ENCODE measurements at places on chromosomes 2 and 18. TPM values are rescaled to one million over a fixed set of nuclear protein-coding genes. Genes with fewer than 3 reads are reported as not detected.

ACTG2 gene
- total RNA-seq = 20.5 TPM

- no peak for DNase-seq
Observed at GRCh38 chr2:12543076-12543977, 173.4 kb upstream of the TRIB2 start.

GRCh38 chr2:188449971-188450370 is 158.3 kb downstream of the GULP1 start:
- DNase-seq = no peak

GRCh38 chr2:151098841-151099240 is 162.8 kb downstream of the RBM43 start:
- no peak for DNase-seq

Data from lung (tissue), 17 donors.